ENCODE measurements at places on chromosomes 5 and 9. TPM values are rescaled to one million over a fixed set of nuclear protein-coding genes. Genes with fewer than 3 reads are reported as not detected.
A peak's percentile ranks its signal among the peaks of the same experiment; 100 is the strongest.

LAMC3 gene
- total RNA-seq, result 22.5 TPM

GARIN3 gene
- total RNA-seq, result not detected

RAB3C gene
- 1.1 TPM for total RNA-seq

TMED9 gene
- 133 TPM for total RNA-seq

OR1J2 gene
- total RNA-seq, result not detected

VCAN gene
- 73.3 TPM for total RNA-seq

LCN1 gene
- not detected for total RNA-seq

RAI14 gene
- 79.0 TPM for total RNA-seq

DNA sequence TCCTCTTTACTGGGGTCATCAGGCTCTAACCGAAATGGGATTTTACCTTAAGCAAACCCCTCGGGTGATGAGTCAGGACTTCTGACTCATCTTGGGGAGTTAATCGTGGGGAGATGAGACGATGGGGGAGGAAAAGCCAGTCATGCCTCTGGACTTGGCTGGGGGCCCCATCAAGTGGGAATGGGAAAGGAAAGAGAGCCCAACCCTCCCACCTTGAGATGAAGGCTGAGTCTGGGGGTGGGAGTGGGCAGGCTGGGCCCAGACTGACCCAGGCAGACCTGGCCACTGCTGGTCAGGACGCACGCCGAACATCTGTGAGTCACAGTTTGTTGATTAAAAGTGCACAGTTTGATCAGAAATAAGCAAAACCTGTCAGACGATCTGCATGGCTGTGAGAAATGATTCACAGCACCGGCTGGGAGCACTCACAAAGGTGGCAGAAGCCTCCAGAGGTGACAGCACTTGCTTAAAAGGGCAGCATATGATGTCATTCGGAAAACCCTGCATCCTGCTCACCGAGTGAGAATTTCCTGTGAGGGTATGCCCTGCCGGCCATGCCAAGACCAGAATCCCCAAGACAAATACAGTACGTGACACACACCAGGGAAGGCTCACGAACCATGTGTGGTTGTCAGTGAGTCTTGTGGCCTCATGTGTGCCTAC lies 50.0 kb upstream of the SLC25A51 start:
- no peak overlapping the region for H3K4me3 ChIP-seq
- peaks cover 22% of the 10 kb centered on the region for H3K4me1 ChIP-seq
- no peak for DNase-seq
- no peak overlapping the region for H3K27ac ChIP-seq
- H3K27me3 ChIP-seq, result no peaks in the 10 kb centered on the region

- no peak overlapping the region for H3K27ac ChIP-seq
- H3K4me3 ChIP-seq, result no peak overlapping the region
- no peaks in the 10 kb centered on the region for H3K27me3 ChIP-seq
- peaks cover 41% of the 10 kb centered on the region for H3K36me3 ChIP-seq
- H3K4me1 ChIP-seq, result peaks cover 51% of the 10 kb centered on the region
Observed at GRCh38 chr5:141510850-141511601, 22.1 kb downstream of the PCDHGC5 start.

- H3K4me3 ChIP-seq, result no peak overlapping the region
- no peak overlapping the region for H3K27ac ChIP-seq
- no peaks in the 10 kb centered on the region for H3K27me3 ChIP-seq
- H3K36me3 ChIP-seq, result no peaks in the 10 kb centered on the region
- DNase-seq, result peak; percentile 68
Observed at GRCh38 chr5:32522429-32523143, 62.8 kb upstream of the SUB1 start.

DNA sequence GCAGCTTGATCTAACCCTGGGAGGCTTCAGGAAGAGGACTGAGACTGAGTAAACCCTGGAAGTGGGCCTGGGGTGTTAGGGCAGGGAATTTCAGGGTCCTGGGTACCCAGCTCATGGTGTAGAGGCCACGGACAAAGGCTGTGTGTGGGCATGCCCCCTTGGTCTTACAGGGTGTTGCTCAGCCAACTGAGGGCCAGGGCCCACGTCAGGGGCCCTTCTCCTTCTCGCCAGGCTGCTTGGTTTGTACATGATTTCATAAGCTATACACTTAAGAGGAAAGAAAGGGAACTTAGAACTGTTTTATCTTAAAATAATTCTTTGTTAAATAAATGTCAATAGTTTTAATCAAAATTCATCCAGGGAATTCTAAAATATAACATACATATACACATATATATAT lies 95.4 kb downstream of the TLE4 start:
- no peaks in the 10 kb centered on the region for H3K4me1 ChIP-seq
- no peaks in the 10 kb centered on the region for H3K27me3 ChIP-seq
- no peak overlapping the region for H3K27ac ChIP-seq
- no peak overlapping the region for H3K4me3 ChIP-seq
- DNase-seq, result peak; percentile 10
- H3K36me3 ChIP-seq, result no peaks in the 10 kb centered on the region

- DNase-seq, result no peak
- no peaks in the 10 kb centered on the region for H3K27me3 ChIP-seq
- H3K36me3 ChIP-seq, result no peaks in the 10 kb centered on the region
- H3K27ac ChIP-seq, result no peak overlapping the region
- H3K4me3 ChIP-seq, result no peak overlapping the region
Observed at GRCh38 chr5:82549263-82549662, 271.1 kb upstream of the RPS23 start.

- no peaks in the 10 kb centered on the region for H3K27me3 ChIP-seq
- no peak overlapping the region for H3K27ac ChIP-seq
- no peak for DNase-seq
- H3K4me3 ChIP-seq, result no peak overlapping the region
Observed at GRCh38 chr5:74085186-74085585, 459.2 kb downstream of the ARHGEF28 start.

- no peaks in the 10 kb centered on the region for H3K27me3 ChIP-seq
- no peak overlapping the region for H3K4me3 ChIP-seq
- no peaks in the 10 kb centered on the region for H3K4me1 ChIP-seq
- H3K27ac ChIP-seq, result no peak overlapping the region
Observed at GRCh38 chr9:74006935-74007334, 490.2 kb upstream of the RORB start.

DNA sequence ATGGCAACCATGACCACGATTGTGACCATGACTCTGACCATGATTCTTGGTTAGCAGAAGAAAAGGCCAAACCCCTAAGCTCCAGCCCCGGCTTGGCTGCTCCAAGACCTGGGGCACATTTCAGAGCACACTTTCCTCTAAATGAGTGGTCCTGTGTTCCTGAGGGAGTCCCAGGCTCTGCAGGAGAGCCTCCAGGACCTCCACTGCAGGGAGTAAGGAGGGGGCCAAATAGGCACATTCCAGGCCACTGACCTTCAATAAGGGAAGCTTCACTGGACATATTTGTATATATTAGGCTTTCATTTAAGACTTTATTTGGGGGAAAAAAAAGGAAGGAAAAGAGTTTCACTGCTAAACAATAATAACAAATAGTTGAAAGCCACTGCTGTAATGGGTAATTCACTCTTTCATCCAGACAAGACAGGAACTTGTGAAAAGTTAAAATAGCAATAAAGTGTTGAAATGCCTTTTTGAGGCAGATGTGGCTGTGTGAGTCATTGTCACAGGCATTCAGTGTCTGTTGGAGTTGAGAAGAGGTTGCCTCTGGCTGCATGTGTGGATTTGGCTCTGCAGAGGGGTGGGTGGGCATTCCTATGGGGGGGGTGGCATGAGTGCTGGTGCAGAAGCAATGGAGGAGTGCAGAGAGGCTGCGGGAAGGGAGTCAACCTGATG lies 63.9 kb upstream of the TGFBR1 start:
- H3K4me1 ChIP-seq, result peaks cover 27% of the 10 kb centered on the region
- DNase-seq, result peak; percentile 36
- H3K27ac ChIP-seq, result peak overlapping the region; percentile 27
- no peak overlapping the region for H3K4me3 ChIP-seq

DNA sequence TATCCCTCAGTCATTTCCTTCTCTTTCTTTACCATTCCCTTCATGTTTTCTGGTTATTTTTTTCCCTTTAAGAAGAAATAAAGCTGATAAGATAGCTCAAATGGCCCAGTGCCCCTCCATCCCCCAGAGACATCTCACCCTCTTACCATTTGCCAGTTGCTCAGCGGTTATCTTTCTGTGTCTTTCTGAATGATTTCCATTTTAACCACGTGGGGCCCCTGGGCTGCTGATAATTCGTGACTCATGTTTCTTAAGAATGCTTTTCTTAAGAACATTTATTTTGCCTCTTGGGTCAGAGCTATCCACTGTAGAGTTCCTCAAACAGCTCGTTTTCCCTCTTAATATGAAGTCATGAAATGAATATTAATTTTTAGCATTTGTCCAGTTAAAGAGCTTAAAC lies 147.8 kb downstream of the MAST4 start:
- no peak for DNase-seq
- no peaks in the 10 kb centered on the region for H3K27me3 ChIP-seq

DNA sequence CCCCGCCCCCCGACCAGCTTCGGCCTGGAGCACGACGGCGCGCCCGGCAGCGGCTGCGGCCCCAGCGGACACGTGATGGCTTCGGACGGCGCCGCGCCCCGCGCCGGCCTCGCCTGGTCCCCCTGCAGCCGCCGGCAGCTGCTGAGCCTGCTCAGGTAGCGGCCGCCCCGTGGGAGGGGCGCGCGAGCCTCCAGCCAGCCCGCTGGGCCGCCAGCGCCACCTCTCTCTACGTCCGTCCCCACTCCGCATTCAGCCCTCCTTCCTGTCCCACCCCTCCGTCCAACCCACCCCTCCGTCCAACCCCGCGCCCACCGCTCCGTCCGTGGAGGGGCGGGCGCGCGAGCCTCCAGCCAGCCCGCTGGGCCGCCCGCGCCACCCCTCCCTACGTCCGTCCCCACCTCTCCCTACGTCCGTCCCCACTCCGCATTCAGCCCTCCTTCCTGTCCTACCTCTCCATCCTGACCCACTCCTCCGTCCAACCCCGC lies 6.5 kb downstream of the ADAMTS13 start:
- peaks cover 7% of the 10 kb centered on the region for H3K27me3 ChIP-seq
- H3K4me3 ChIP-seq, result peak overlapping the region; percentile 47
- H3K36me3 ChIP-seq, result no peaks in the 10 kb centered on the region
- peak; percentile 84 for DNase-seq
- H3K27ac ChIP-seq, result no peak overlapping the region
- peaks cover 22% of the 10 kb centered on the region for H3K4me1 ChIP-seq

GRCh38 chr5:144427866-144428265 lies 257.2 kb downstream of the KCTD16 start:
- no peaks in the 10 kb centered on the region for H3K27me3 ChIP-seq
- no peak overlapping the region for H3K27ac ChIP-seq
- no peak for DNase-seq
- H3K4me3 ChIP-seq, result no peak overlapping the region
- H3K4me1 ChIP-seq, result no peaks in the 10 kb centered on the region
- no peaks in the 10 kb centered on the region for H3K36me3 ChIP-seq

GRCh38 chr9:7273575-7273974 lies 515.8 kb downstream of the KDM4C start:
- no peak overlapping the region for H3K4me3 ChIP-seq
- H3K27ac ChIP-seq, result no peak overlapping the region
- H3K36me3 ChIP-seq, result no peaks in the 10 kb centered on the region

DNA sequence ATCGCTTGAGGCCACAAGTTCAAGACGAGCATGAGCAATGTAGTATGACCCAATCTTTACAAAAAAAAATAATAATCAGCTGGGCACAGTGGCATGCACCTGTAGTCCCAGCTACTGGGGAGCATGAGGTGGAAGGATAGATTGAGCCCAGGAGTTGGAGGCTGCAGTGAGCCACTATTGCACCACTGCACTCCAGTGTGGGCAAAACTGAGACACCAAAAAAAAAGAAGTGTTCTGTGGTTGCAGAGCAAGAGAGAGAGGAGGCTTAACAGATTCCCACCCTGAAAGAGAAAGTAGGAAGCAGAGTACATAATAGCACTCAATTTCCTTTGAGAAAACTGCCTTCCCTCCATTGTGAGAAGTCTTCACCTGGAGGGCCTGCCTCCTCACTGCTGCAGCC lies 52.6 kb downstream of the ALDH7A1 start:
- H3K36me3 ChIP-seq, result peaks cover 21% of the 10 kb centered on the region
- H3K4me3 ChIP-seq, result no peak overlapping the region
- no peak overlapping the region for H3K27ac ChIP-seq
- no peak for DNase-seq
- H3K4me1 ChIP-seq, result peaks cover 8% of the 10 kb centered on the region

DNA sequence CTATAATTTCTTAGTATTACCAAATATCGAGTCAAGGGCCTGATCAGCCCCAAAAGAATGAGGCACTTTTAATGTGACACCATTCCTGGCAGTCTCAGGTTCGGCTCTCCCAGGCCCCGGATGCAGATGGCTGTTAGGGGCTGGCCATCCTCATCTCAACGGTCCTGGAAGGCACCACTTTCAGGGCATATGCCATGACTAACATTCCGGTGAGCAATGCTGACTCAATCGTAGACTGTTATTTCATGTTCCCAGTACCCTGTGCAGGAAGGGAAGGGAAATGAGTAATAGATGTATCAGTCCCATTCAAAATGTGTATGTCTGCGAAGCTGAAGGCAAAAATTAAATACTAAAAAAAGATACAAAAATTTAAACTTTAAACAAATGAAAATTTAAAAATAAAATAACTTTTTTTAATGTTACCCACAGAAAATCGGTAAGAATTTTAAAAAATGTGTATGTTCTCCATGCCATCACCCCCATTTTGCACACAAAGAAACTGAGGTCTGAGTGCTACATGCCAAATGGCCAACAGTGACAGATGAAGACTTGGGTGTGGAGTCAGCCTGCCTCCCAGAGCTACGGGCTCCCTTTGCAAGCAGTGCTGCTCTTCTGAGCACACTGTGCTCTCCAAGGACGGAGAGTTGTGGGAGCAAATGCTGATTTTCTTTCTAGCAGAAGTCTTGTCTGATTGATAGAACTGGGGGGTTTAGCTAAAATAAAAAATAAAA lies 79.0 kb downstream of the GLDC start:
- no peak overlapping the region for H3K27ac ChIP-seq
- no peak overlapping the region for H3K4me3 ChIP-seq
- no peaks in the 10 kb centered on the region for H3K36me3 ChIP-seq
- no peaks in the 10 kb centered on the region for H3K27me3 ChIP-seq

GRCh38 chr5:145293716-145294115 lies 541.4 kb downstream of the PRELID2 start:
- no peak overlapping the region for H3K4me3 ChIP-seq
- DNase-seq, result no peak
- H3K4me1 ChIP-seq, result no peaks in the 10 kb centered on the region
- H3K27ac ChIP-seq, result no peak overlapping the region
- H3K27me3 ChIP-seq, result no peaks in the 10 kb centered on the region

GRCh38 chr5:151427258-151427657 lies 20.1 kb upstream of the SLC36A1 start:
- H3K4me1 ChIP-seq, result no peaks in the 10 kb centered on the region
- no peak overlapping the region for H3K27ac ChIP-seq
- no peaks in the 10 kb centered on the region for H3K27me3 ChIP-seq
- no peak overlapping the region for H3K4me3 ChIP-seq
- H3K36me3 ChIP-seq, result no peaks in the 10 kb centered on the region

DNA sequence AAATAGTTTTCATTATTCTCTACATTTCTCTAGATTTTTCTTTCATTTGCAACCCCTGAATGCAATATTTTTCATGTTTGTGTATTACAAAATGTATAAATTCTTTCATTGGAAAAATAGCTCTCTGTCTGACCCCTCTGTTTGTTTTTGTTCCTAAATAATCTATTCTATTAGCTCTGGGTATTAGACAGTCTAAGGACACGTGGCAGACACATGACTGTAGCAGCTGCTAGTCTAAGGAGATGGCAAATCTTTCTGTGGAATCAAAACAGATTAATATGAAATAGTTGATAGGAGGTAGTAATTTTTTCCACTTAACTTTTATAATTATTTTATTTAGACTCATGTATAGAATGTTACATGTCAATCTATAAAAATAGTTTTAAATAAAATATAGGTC lies 21.4 kb upstream of the SPATA9 start:
- H3K27ac ChIP-seq, result no peak overlapping the region
- no peak overlapping the region for H3K4me3 ChIP-seq
- no peaks in the 10 kb centered on the region for H3K36me3 ChIP-seq
- no peak for DNase-seq

- peaks cover 10% of the 10 kb centered on the region for H3K4me1 ChIP-seq
- DNase-seq, result no peak
- H3K36me3 ChIP-seq, result no peaks in the 10 kb centered on the region
Observed at GRCh38 chr5:141709699-141710267, 27.8 kb upstream of the ARAP3 start.

Measured in upper lobe of left lung (tissue), 6 donors.